ENCODE measurements at places on chromosomes 6 and 20.
A peak's percentile ranks its signal among the peaks of the same experiment; 100 is the strongest.

- DNase-seq: no peak
These were observed 17.2 kb downstream of the LAMP5 start for GRCh38 chr20:9531581-9531980.

- no peak for DNase-seq
These were observed 98.7 kb upstream of the SGK1 start for GRCh38 chr6:134416418-134417154.

DNA sequence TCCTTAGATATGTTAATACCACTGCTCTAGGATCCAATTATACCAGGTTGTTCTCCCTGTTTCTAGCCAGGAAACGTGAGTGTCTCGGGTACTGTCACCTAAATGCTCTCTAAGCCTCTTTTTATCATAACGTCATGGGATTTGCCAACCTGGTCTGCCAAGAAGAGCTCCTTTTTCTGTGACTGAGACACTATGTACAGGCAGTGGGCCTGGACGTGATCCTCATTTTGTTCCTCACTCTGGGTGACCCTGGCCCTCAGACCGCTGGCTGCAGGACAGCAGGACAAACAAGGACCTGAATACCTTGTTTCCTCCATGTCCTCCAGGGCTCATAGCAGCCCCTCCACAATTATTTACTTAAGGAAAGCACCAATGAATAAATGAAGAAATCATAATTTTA lies 69.1 kb downstream of the CD164 start:
- DNase-seq: no peak

DNA sequence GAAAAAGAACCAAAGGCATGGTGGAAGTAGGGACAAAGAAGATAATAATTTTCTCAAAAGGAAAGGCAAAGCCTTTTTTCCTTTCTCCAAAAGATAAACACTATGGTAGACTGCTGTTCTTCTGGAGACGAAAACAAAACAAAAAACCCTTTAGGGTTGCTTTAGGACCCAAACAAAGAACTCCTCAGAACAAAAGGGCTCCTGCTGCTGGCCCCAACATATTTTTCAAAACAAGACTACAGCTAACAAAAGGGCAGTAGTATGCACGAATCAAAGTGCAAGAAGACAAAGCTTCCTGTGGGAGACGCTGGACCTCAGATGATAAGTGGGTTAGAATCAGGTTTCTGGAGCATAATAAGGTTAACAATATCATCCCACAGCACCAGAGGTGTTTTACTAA lies 15.8 kb downstream of the NCOA5 start:
- DNase-seq: no peak

DNA sequence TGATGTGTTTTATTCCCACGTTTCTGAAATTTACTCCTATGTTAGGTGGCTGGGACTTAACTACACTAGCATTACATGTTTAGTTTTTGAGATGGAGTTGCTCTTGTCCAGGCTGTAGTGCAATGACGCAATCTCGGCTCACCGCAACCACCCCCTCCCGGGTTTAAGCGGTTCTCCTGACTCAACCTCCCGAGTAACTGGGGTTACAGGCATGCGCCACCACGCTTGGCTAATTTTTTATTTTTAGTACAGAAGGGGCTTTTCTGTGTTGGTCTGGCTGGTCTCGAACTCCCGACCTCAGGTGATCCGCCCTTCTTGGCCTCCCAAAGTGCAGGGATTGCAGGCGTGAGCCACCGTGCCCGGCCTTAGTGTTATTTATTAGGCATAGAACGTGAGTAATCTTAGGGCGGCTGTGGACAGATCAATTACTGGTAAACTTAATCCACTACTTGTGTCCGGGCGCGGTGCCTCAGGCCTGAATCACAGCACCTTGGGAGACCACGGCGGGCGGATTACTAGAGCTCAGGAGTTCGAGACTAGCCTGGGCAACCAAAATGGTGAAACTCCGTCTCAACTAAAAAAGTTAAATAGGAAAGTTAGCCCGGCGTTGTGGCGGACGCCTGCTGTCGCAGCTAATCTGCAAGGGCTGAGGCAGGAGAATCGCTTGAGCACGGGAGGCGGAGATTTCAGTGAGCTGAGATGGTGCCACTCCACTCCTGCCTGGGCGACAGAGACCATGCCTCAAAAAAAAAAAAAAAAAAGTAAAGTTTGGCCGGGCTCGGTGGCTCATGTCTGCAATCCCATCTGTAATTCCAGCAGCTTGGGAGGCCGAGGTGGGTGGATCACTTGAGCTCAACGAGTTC lies 123.7 kb upstream of the BTN3A2 start:
- peak; percentile 84 for DNase-seq

GRCh38 chr20:19384940-19385339 lies 172.5 kb downstream of the SLC24A3 start:
- DNase-seq: no peak

GRCh38 chr6:90401933-90402830 lies 105.5 kb upstream of the BACH2 start:
- DNase-seq: peak; percentile 67

- DNase-seq: no peak
These were observed 22.3 kb downstream of the CAPN11 start for GRCh38 chr6:44180886-44181285.
